ENCODE measurements at places on chromosomes 6 and 20. TPM values are rescaled to one million over a fixed set of nuclear protein-coding genes. Genes with fewer than 3 reads are reported as not detected.

The LKAAEAR1 gene
- 0.47 TPM for total RNA-seq

DNA sequence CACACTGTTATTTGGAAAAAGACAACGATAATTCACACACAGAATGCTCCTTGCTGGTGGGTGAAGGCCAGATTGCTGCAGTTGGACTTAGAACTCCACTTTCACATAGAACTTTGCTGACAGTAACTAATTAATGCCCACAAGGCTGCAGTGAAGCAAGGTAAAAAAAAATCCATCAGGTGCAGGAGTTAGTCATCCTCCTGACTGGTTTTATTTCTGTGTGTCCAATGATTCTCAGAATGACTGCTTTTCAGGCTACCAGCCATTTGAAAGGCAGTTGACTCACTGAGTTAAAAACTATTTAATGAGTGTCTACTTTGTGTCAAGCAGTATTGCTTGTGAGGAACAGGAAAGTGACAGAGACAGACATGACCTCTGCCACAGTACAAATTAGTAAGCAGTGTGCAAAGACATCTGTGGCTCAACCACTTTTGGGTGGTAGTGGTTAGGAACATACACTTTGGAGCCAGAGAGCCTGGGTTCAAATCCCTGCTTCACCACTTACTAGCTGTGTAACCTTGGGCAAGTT, 41.9 kb downstream of the ELOVL5 start:
- H3K4me3 ChIP-seq = no peak overlapping the region
- H3K27ac ChIP-seq = peak overlapping the region; percentile 41
- no peaks in the 10 kb centered on the region for H3K27me3 ChIP-seq
- H3K36me3 ChIP-seq = peaks cover 22% of the 10 kb centered on the region

GRCh38 chr6:110589865-110590513, 113.6 kb upstream of the SLC22A16 start:
- no peak overlapping the region for H3K4me3 ChIP-seq
- no peak for DNase-seq
- H3K27ac ChIP-seq = no peak overlapping the region
- no peaks in the 10 kb centered on the region for H3K4me1 ChIP-seq

GRCh38 chr6:44022296-44022661, 105.0 kb downstream of the MRPL14 start:
- no peak overlapping the region for H3K4me3 ChIP-seq
- no peaks in the 10 kb centered on the region for H3K4me1 ChIP-seq
- H3K27ac ChIP-seq = no peak overlapping the region
- DNase-seq = no peak
- no peaks in the 10 kb centered on the region for H3K27me3 ChIP-seq

GRCh38 chr6:87104667-87105066, 9.8 kb upstream of the CGA start:
- no peaks in the 10 kb centered on the region for H3K27me3 ChIP-seq
- no peak overlapping the region for H3K4me3 ChIP-seq
- H3K36me3 ChIP-seq = no peaks in the 10 kb centered on the region
- DNase-seq = no peak

DNA sequence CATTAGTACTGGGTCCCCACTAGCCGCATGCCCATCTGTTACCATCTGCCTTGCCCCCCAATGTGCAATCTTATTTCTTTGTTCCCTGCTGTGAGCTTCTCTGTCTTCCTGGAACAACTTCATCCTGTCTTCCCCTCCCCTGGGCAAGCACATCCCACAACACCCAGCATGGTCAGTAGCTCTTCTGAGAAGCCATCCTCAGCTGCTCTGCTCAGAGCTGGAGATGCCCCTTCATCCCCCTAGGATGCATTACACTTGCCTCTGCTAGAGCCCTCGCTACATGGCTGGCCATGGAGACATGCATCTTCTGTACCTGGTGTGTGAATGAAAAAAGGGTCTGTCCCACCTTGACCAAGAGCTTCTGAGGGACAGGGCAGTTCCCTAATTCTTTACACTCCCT, 141.2 kb downstream of the CDC5L start:
- peaks cover 19% of the 10 kb centered on the region for H3K4me1 ChIP-seq
- H3K36me3 ChIP-seq = no peaks in the 10 kb centered on the region
- DNase-seq = no peak
- no peak overlapping the region for H3K27ac ChIP-seq
- peaks cover 39% of the 10 kb centered on the region for H3K27me3 ChIP-seq

DNA sequence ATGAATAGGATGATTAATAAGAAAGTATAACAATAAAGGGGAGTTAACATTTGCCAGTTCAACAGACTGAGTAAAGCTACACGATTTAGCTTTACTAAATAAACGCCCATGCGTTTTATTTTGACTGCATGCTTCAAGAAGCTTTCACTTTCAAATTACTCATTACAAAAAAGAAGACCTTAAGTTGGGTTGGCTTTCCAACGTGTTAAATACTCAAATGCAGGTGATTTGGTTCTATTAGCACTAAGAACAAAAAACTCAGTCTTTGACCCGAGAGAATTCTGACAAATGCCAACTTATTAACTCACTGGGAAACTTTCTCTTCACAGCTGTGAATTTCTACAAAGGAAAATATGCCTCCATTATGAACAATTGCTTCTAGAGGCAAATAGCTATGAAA, 24.8 kb downstream of the RNF146 start:
- H3K4me1 ChIP-seq = peaks cover 46% of the 10 kb centered on the region
- H3K36me3 ChIP-seq = peaks cover 47% of the 10 kb centered on the region
- H3K4me3 ChIP-seq = no peak overlapping the region
- H3K27ac ChIP-seq = peak overlapping the region; percentile 64

DNA sequence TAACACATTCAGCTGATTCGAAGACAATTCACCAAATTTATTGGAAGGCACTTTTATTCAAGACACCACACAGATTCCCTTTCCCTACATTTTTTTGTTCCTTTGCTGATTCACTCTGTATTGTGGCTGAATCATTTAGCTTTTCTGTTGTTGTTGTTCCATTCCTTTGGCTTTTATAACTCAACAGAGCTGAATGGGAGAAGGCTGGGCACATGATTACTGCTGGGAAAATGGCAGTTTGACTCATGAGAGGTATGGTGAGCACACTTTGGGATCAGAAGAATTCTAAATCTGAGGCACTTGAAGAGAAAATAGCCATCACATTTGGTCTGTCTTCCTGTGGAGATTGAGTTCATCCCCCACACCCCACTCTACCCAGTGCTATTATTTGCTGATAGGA, 15.7 kb upstream of the SAYSD1 start:
- no peak for DNase-seq
- H3K27me3 ChIP-seq = peaks cover 6% of the 10 kb centered on the region
- no peak overlapping the region for H3K27ac ChIP-seq
- H3K4me1 ChIP-seq = no peaks in the 10 kb centered on the region

GRCh38 chr6:736657-737446, 43.9 kb upstream of the EXOC2 start:
- peaks cover 6% of the 10 kb centered on the region for H3K4me1 ChIP-seq
- no peaks in the 10 kb centered on the region for H3K36me3 ChIP-seq
- H3K27ac ChIP-seq = no peak overlapping the region
- DNase-seq = no peak
- H3K27me3 ChIP-seq = peaks cover 10% of the 10 kb centered on the region
- no peak overlapping the region for H3K4me3 ChIP-seq

DNA sequence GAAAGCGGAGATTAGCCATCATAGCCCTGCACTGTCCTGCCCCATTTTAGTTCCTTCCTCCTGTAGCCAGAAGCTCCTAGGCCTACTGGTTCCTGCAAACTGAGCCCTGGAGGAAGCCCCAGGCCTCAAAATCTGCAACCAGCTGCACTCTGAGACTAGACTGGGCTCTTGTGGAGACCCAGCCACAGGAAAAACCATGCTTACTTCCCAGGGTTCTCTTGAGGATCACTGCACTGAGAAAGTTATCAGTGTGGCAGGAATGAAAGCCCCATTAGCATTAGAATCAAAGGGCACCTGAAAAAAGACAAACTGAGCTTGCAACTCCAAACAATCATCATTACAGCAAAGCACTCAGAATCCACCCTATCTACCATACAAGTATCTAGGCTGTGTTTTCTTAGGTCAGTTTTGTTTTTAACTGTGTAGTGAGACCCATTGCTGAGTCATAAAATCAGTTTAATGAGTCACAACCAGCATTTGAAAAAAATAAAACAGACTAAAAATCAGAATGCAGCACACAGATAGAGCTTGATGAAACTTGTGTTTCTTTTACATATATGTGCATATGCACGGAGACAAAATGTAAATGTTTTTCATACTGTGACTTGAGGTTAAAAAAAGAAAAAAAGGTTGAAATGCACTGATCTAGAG, 91.0 kb downstream of the UNC5CL start:
- no peak for DNase-seq
- no peak overlapping the region for H3K27ac ChIP-seq
- H3K27me3 ChIP-seq = peaks cover 13% of the 10 kb centered on the region
- H3K4me3 ChIP-seq = no peak overlapping the region

DNA sequence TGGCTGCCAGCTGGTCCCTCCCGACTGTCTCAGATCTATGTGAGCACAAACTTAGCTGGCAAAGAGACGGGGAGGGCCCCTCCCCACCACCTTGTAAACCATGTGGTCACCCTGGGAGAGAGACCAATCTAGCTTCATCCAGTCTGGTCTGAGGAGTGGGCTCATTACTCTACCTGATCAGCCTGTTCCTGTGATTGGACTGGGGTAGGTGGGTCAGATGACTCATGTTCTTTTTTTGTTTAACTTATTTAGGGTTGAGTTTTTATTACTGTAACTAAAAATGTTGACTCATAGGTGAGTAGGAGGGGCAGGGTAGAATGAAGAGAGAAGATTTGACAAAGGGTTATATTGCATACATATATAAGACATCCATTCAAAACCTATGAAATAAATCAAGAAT, 4.7 kb downstream of the GSTA4 start:
- H3K36me3 ChIP-seq = peaks cover 17% of the 10 kb centered on the region
- H3K4me1 ChIP-seq = peaks cover 24% of the 10 kb centered on the region
- H3K4me3 ChIP-seq = no peak overlapping the region
- no peak overlapping the region for H3K27ac ChIP-seq

DNA sequence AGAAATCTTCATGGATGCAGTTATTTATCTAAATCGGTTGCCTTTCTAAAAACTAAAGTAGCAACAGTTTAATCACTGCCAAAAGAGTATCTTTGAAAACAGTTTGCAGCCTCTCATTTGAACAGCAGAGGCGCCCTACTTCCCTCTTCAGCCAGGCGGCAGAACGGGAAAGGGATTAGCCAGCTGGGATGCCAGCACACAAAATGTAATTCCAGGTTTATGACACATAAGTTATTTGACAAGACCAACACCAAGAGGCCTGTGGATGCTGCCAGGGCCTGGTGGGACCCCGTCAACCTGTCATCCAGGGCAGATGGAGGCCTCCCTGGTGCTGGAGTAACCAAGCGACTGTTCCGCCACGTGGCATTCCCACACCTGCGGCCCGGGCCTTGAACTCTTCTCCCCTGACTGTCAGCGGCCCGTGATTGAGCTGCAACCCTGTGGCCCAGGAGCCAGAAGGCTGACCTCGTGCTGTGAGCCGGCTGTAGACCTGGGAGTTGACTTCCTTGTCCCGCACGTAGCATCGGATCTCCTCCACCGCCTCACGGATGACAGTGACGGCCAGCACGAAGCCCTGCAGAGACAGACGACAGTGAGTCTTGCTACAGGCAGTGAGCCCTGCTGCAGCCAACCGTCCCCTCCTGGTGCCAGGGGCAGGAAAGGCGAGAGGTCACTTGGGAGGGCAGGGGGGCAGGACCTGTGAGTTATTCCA, 55.5 kb downstream of the ATP9A start:
- H3K27ac ChIP-seq = no peak overlapping the region
- no peaks in the 10 kb centered on the region for H3K36me3 ChIP-seq
- H3K4me1 ChIP-seq = peaks cover 12% of the 10 kb centered on the region
- DNase-seq = no peak
- no peak overlapping the region for H3K4me3 ChIP-seq
- H3K27me3 ChIP-seq = peaks cover 9% of the 10 kb centered on the region

- H3K4me3 ChIP-seq = no peak overlapping the region
- DNase-seq = no peak
- H3K36me3 ChIP-seq = peaks cover 9% of the 10 kb centered on the region
- H3K27ac ChIP-seq = no peak overlapping the region
Observed at GRCh38 chr20:37839432-37839827, 63.5 kb upstream of the VSTM2L start.

- no peaks in the 10 kb centered on the region for H3K36me3 ChIP-seq
- DNase-seq = no peak
- H3K4me3 ChIP-seq = no peak overlapping the region
- H3K27me3 ChIP-seq = no peaks in the 10 kb centered on the region
- H3K4me1 ChIP-seq = no peaks in the 10 kb centered on the region
Observed at GRCh38 chr6:7033202-7033601, 74.6 kb upstream of the RREB1 start.

DNA sequence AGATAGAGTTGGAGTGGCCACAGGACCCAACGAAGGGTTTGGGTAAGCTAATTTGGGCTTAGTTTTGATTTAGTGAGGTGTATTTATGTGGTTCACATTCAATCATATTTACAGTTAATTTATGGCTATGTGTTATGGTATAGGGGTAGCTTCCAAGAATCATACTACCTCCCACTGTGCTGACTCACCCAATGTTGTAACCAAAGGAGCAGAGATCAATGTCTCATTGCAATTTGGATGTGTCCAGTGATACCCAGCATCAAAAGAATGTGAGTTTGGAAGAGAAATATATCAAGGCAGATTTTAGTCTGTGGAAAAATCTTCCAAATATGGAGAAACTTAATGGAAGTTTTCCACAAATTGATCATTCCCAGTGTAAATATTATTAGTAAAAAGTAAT, 25.3 kb upstream of the SMIM8 start:
- no peak for DNase-seq
- H3K4me3 ChIP-seq = no peak overlapping the region
- peaks cover 34% of the 10 kb centered on the region for H3K27me3 ChIP-seq
- H3K4me1 ChIP-seq = no peaks in the 10 kb centered on the region
- no peak overlapping the region for H3K27ac ChIP-seq
- no peaks in the 10 kb centered on the region for H3K36me3 ChIP-seq

DNA sequence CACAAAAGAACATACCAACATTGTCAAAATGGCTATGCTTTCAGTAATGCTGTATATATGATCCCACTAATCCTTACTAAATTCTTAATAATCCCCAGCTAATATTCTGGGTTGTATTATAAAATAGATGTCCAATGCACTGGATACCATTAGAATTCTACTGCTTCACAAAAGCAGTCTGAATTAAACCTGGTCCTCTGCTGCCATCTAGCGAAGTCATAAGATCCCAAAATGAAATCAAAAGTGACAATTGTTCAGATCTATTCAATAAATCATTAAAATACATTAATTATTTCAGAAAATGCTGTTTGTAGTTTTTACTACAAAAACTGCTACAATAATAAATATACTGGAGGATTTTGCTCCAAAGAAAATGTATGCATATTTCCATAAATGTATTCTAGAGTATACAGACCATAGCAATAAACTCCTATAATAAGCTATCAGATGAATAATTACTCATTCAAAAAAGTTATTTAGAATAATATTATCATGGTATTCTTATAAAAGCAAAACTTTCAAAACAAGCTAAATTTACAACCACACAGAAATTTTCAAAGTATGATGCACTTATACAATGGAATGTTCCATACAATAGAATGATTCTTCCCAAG, 92.6 kb downstream of the RNGTT start:
- no peaks in the 10 kb centered on the region for H3K27me3 ChIP-seq
- peaks cover 4% of the 10 kb centered on the region for H3K36me3 ChIP-seq
- H3K4me1 ChIP-seq = peaks cover 28% of the 10 kb centered on the region
- no peak overlapping the region for H3K27ac ChIP-seq
- no peak overlapping the region for H3K4me3 ChIP-seq

Measured in activated naive CD8-positive, alpha-beta T cell treated with anti-CD3 and anti-CD28 coated beads for 36 hours (primary cell).